ENCODE measurements at places on chromosomes 3 and 15.

- no peak for DNase-seq
Observed at GRCh38 chr3:86228101-86228500, 762.8 kb downstream of the VGLL3 start.

- DNase-seq, result no peak
Observed at GRCh38 chr3:71495708-71496472, 87.6 kb downstream of the FOXP1 start.

GRCh38 chr15:67115586-67115969 is 50.2 kb downstream of the SMAD3 start:
- DNase-seq, result no peak

- DNase-seq, result no peak
Observed at GRCh38 chr15:60536314-60536713, 57.4 kb upstream of the ICE2 start.

DNA sequence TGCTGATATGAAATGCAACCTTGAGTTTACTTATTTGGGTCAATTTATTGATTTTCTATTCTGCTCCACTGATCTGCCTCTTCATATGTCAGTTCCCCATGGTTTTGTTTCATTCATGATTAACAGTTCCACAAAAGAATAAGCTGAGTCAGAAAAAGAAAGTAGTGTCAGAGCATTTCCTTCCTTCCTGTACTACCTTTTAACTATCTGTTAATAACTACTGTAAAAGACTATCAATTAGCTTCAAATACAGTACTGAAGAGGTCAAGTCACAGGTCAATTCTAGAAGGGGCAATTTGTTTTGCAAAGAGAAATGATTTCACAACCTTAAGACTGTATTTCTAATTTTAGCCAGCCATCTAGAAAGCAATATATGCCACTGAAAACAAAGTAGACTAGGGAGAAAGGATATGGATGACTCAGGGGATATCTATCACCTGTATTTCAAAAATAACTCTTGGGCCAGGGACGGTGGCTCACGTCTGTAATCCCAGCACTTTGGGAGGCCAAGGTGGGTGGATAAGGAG is 129.5 kb downstream of the TFDP2 start:
- DNase-seq, result peak; percentile 54
